Suppressor macrophage (primary cell): ENCODE measurements at places on chromosomes 7 and 10.

DNA sequence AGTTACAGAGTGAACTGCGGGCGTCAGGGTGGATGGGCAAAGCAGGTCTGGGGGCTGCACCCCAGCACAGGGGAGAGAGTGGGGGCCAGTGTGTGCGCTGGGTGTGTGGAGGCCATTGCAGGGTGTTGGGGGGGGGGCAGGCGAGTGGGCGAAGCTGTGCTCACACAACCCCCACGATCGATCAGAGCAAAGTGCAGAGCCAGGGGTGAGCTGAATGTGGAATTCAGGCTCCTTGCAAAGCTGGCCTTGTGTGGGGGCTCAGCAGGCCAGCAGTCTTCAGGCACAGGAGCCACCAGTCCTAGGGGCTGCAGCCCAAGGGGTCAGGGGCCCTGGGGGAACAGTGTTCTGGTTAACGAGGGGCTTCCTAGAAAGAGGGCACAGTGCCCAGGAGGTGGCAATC, 862 bp upstream of the SHH start:
- DNase-seq, result no peak

DNA sequence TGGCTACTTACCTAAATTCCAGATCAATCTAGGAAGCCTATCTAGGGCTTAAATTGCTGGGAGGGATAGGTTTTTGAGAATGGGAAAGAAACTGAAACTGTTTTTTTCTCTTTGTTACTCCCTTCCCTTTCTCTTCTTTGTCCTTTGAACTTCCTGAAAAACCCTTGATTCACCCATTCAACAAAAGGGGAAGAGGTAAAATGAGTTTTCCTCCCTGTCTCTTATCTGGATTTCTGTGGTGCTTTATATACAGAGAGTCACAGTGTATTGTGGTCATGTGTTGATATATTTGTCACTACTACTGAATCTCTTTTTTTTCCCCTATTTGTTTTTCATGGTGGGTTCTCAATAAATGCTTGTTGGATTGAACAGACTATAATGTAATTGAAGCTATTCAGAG, 19.8 kb upstream of the NUP205 start:
- DNase-seq, result peak; percentile 70

DNA sequence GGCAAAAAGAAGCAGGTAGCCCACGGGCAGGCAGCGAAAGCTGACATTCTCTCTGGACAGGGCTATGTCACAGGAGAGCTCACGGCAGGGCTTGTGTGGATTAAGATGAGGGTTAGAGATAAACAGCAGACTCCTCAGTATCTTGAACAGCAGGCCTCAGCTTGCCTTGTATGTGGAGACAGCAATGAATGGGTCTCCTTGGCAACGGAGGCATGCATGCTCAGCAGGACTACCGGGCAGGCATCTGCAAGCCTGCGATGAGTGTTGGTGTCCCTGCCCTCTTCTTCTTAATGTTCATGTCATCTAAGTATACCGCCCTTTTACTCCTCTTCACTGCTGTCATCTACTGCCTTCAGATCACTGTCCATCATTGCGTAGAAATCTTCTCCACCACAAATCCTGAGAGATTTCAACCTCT, 81.9 kb upstream of the C1GALT1 start:
- no peak for DNase-seq

DNA sequence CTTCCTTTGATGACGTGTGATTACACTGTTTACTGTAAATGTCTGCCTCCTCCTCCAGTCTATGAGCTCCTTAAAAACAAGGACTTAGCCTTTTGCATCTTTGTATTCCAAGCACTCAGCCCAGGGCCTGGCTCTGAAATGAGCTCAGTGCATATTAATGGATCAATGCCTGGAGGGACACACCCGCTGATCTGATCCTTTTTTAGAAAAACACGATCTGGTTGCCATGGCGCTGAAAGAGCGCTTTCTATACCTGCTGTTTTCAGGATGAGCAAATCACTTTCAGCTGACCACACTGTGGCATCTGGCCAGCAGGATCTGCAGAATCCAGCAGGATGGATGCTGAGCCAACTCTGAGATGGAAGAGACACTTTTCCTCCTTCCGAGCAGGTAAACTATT, 37.8 kb upstream of the GARS1 start:
- DNase-seq, result no peak

DNA sequence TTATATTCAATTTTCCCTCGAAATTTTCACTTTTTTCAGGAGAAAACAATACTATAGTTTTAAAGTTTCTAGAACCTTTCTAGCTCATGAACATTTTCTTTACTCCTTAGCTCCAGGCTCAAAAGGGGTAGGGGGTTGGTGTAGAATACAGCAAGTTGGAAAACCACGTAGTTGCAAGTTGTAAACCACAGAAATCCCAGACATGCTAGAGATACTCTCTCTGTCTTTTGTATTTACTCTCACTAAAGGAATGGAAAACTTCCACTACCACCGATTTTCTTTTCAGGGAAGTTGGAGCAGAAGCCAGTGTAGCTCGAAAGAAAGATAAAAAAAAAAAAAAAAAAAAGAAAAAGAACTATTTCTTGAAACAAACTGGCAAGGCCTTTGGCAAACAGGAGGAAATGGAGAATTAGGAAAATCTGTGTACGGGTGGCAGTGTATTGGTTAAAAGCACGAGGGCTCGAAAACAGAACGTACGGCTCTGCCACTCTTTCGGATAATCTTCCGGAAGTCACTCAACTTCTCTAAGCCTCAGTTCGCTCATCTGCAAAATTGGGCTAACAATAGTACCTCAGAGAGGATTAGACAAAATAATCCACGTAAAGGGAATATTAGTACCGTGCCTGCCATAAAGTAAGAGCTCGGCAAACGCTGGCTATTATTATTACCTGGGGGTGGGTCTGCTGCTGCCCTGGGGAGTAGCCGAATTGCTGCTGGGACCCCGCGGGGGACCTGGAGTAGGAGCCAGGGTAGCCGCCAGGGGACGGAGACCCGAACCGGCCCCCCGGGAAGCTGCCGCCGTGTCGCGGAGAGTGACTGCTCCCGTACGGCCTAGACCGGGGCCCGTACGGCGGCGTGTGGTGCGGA, 628 bp downstream of the MPLKIP start:
- DNase-seq, result peak; percentile 58

GRCh38 chr10:79203014-79203644, 134.4 kb downstream of the ZMIZ1 start:
- no peak for DNase-seq

GRCh38 chr10:44369296-44369695, 15.6 kb downstream of the CXCL12 start:
- no peak for DNase-seq

DNA sequence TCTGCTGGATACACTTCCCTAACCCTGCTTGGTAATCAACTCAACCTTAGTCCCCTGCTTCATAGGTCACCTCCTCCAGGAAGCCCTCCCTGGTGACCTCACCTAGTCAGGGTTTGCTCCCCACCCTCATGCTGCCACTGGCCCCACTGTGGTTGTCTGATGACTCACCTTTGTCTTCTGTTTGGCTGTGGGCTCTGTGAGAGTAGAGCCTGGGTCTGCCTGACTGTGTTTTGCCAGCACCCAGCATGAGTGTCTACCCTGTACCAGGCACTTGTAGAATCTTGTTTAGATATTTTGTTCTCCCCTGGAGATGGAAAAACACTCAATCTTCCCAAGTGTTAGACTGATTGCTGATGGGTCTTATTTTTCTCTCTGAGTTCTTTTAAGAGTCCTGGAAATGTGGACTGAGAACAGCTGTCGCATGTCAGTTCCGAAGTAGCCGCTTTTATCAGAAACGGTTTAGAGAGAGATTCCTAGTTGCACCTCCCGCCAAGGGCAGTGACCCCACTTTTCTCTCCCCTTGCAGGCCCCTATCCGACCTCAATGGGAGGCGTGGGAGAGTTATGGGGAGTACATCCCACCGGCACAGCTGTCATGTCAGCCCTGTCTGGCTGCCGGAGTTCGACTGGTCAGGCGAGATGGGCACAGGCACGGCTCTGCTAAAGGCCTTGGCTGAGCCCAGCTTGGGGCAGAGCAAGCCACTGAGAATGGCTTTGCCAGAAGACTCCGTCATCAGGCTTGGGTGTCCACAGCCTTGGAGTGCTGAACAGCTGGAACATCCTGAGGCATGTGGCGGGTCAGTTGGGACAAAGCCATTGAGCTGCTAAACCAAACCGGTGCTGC, 134.3 kb downstream of the GRK5 start:
- no peak for DNase-seq

DNA sequence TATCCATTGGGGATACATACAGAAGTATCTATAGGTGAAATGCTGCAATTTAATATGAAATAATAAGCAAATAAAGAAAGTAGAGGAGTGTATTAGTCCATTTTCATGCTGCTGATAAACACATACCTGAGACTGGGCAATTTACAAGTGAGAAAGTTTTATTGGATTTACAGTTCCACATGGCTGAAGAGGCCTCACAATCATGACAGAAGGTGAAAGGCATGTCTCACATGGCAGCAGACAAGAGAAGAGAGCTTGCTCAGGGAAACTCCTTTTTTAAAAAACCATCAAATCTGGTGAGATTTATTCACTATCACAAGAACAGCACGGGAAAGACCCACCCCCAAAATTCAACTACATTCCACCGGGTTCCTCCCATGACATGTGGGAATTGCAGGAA, 82.8 kb upstream of the TRIM24 start:
- no peak for DNase-seq

GRCh38 chr7:95225301-95225700, 99.0 kb downstream of the PON1 start:
- no peak for DNase-seq

DNA sequence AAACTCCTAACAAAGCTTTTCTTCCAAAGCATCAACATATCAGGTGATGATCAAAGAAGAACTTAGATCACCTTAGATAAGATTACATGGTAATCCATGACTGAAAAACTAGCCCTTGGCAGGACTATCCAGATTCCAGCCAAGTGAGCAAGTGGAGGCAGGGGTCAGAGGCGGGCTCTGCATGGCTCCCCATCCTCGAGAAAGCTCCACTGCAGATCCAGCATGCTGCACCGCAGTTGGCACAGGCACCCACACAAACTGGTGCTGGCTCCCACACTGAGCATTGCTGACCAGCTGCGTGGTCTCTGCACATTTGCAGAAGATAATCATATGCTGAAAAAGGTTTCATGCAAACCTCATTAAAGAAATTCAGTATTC, 10.1 kb downstream of the PSAP start:
- no peak for DNase-seq

DNA sequence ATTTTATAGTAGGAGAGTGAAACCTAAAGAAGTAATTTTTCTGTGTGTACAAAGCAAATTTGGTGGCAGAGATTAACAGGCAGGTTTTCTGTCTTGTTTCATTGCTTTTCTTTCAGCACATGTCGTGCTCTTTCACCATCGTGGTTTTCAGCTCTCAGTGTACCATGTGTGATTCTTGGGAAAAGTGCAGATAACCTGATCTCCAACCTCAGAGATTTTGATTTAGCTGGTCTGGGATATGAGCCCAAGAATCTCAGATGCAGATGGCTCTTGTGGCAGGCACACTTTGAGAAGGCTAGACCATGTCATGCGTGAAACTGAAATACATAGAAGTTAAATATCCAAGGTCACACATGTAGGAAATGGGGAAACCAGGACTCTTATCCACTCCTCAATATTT, 317.4 kb downstream of the EXOC4 start:
- no peak for DNase-seq

DNA sequence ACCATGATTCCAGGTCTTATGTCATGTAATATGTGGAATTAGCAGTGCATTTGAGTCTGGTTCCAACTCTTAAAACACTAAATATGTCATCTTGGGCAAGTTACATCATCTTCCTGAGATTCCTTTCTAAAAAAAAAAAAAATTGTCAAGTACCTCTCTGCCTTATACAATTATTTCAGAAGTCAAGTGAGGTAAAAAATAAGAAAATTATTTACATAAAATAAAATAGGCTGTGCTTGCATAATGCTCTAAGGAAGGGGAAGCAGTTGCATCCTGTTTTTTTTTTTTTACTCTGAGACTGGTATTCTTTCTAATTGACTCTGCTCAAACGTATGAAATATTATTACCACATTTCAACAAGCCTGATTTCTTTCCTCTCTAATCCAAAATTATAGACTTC, 55.1 kb upstream of the SEMA3A start:
- peak; percentile 17 for DNase-seq

GRCh38 chr7:116122972-116123595, 87.3 kb upstream of the TES start:
- peak; percentile 66 for DNase-seq

DNA sequence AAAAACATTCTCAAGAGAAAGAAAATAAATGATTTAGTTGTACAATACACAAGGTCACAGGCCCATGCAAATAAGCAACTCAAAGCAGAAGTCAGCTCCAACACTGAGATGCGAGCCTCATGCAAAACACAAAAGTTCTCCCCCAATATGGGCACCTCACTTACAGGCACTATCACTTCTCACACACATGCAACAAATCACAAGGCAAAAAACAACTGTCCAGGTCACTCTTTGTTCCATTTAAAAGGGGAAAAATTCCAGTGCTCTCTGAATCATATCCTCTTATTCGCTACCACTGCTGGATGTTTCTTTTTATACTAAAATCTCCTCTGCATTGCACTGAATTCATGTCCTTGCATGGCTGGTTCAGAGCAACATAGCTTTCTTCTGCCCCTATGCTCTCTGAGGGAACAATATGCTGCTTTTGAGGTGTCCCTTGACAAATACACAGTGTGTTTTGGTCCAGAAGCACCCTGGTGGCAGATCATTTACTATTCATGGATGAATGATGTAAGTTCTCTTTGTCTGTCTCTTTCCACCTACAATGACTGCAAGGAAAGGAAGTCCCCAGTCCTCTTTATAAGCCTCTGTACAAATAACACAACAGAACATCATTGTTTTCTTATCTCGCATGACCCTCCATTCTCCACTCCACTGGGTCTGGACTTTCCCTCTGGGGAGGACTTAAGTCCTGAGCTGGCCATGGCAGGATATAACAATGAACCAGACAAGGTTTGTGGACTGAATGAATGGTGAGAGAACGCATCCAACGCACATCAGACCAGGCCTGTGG, 85.4 kb upstream of the GSDME start:
- DNase-seq, result peak; percentile 34

GRCh38 chr10:121910673-121911420, 17.0 kb downstream of the ATE1 start:
- DNase-seq, result no peak

- no peak for DNase-seq
These were observed 63.7 kb upstream of the PRR15 start for GRCh38 chr7:29499932-29500331.

GRCh38 chr7:140673063-140673773, 473 bp downstream of the ADCK2 start:
- peak; percentile 48 for DNase-seq

DNA sequence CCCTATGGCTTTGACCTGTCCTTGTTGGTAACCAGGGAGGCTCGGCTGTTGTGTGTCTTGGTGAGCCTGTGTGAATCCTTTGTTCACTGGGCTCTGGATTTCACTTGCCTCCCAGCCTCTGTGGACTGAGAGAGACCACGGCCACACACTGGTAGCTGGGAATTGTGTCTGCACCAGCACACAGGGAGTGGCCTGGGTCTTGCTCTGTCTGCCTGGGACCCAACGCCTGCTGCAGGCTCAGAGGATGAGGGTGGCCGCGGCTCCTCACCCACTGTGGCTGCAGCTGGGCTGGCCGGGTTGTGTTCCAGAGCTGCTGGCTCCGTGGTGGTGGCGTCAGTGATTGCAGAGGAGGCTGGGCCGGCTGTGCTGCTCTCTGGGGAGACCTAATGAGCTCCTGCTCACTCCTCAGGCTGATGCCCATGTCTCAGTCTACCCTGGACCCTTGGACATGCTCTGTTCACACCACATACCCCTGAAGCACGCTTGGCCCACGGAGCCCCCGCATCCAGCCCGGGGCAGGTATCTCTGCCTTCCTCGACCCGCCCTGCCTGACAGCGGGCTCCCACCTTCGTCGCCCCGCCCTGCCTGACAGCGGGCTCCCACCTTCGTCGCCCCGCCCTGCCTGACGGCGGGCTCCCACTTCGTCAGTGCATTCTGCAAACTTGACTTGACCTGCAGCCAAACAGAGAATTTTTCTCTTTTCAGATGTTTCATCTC, 328.5 kb downstream of the ADARB2 start:
- DNase-seq, result no peak
